ENCODE measurements at places on chromosomes 7 and 10.

- no peak for DNase-seq
Observed at GRCh38 chr7:128755075-128755818, 16.1 kb downstream of the CALU start.

DNA sequence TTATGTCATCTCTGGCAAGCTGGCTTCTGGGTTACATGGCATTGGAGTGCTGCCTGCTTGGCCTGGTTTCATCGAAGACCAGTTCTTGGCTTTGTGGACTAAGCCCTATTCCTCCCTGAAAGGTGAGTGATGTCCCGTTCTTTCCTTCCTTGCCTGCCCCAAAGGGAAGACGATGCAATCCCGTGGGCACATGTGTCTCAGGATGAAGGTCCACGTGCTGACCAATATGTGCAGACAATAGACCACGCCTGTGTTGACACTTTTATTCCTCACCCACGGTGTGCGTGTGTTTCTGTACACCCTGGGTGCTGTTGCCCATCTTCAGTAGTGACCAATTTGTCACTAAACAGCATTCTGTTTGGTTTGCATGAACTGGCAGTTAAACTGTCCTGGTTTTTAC is 28.6 kb upstream of the SHH start:
- peak; percentile 17 for DNase-seq

- no peak for DNase-seq
Observed at GRCh38 chr10:34392641-34393170, 422.4 kb downstream of the PARD3 start.

DNA sequence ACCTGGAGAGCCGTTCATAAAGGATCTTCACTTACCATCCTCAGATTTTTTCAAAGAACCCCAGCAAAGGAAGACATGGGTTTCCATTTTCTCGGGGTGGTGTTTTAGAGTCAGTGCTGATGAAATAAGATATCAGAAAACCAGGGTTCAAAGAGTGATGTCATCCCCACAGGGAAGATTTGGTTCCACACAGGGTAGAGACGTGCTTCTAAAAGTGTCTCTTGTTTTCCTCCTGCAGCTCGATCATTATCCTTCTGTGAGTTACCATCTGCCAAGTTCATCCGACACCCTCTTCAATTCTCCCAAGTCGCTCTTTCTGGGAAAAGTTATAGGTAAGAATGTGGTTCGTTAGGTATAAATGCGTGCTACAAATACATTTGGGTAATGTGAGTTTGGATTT is 323.8 kb upstream of the C7orf33 start:
- DNase-seq = no peak

DNA sequence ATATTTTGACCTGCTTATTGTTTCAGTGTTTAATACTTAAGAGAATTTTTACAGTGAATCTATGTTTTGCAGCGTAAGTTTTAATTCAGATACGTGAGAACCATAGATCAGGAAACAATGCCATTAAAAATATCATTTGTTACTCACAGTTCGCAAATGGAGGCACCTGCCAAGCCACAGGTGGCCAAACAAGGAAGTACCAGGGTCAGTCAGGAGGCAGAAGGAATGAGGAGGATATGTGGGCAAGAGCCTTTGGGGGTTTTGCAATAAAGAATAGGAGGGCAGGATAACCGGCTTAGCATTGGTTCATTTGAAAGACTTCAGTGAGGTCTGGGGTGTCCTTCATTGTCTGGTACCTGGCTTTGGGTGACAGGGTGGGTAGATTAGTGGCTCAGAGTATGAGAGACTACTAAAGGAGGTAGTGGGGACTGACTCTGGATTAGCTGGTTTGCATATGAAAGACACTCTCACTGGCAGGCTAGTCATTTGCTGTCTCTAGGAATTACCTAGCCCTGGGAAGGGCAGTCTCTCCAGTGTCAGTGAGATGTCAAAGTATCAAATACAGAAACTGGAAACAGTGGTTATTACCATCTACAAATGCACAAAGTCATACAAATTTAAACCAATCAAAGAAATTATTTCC is 132.2 kb upstream of the CAV2 start:
- DNase-seq = no peak

DNA sequence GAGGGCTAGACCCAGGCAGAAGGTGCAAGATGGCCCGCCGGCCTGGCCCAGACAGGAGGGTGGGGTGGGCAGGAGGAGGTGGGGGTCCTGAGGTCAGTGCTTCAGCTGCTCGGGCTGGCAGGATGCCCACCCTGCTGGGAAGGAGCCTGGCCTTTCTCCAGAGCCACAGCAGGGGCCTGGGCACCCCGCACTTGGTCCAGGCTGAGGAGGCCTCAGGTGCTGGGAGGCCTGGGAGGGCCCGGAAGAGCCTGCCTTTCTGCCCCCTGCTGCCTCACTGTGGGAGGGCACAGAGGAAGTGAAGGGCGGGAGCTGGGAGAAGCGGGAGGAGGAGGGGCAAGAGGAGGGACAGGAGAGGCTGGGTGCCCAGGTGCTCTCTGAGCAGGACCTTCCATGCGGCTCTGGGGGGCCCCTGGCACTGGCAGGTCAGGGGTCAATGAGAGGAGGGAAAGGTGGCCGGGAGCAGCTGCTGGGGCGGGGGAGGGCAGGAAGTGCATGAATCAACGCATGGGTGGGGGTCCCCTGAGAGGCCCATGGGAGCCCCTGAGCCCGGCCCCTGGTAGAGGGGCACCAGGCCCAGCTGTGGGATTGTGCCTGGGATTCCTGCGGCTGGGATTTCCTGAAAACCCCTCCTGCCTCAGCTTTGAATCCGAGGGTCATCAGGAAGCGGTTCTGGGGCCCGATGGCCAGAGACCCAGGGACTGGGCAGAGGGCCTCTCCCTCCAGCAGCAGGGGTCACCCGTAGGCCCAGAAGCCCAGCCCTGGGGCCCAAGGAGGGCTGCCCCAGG is 49.9 kb downstream of the PWWP2B start:
- no peak for DNase-seq

DNA sequence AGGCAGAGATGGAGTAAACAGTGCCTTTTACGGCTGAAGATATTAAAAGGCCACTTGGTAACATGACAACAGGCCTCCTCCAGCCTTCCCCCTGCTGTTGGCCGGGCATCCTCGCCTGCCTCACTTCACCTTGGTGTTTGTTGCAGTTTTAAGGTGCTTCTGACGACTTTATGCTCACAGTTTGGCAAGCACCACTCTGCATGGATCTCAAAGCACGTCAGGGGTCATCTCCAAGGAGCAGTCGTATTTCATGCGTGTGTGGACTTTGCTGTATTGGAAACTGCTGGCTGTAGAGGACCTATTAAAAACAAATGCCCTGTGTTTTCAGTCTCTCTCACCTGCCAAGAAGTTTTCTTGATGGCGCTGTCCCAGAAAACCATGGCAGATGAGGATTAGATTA is 483.1 kb downstream of the RPS24 start:
- no peak for DNase-seq
